Pancreas (tissue), 10 donors: ENCODE measurements at places on chromosomes 7 and 10. TPM values are rescaled to one million over a fixed set of nuclear protein-coding genes. Genes with fewer than 3 reads are reported as not detected.

DNA sequence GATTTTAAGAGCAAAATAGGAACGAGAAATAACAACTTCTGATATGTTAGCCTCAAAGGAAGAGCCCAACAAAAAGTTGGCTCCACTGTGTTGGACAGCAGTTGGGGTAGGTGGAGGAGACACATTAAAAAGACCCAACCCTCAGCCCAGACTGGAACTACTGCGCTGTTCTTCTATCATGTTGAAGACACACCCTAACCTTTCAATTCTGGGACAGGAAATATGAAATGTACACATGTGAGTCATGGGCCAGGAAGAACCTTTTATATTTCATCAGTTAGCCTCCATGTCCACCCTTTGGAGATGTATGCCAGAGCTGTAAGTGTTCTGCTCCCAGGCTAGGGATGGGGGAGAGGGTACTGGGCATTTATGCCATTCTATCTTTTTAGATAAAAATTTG lies 22.1 kb downstream of the CLDN12 start:
- H3K4me1 ChIP-seq: no peaks in the 10 kb centered on the region
- no peak for DNase-seq
- no peak overlapping the region for H3K4me3 ChIP-seq

DNA sequence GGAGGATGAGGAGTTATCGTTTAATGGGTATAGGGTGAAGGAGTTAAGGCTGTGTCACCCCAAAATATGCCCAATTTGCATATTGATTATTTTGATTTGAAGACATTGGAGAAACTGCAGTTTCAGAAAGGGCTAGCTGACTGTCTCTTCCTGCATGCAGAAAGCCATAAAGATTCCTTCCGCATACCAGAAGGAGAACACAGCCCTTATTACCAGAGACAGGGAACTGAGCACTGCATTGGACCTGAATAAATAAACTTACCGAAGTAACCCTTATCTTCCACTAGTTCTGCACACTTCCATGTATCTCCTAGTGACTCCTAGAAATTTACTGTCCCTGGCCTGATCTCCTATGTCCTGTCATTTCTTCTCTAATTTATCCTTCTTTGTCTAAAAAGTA lies 821.9 kb upstream of the AUTS2 start:
- DNase-seq: no peak
- H3K27ac ChIP-seq: no peak overlapping the region
- no peaks in the 10 kb centered on the region for H3K27me3 ChIP-seq

DNA sequence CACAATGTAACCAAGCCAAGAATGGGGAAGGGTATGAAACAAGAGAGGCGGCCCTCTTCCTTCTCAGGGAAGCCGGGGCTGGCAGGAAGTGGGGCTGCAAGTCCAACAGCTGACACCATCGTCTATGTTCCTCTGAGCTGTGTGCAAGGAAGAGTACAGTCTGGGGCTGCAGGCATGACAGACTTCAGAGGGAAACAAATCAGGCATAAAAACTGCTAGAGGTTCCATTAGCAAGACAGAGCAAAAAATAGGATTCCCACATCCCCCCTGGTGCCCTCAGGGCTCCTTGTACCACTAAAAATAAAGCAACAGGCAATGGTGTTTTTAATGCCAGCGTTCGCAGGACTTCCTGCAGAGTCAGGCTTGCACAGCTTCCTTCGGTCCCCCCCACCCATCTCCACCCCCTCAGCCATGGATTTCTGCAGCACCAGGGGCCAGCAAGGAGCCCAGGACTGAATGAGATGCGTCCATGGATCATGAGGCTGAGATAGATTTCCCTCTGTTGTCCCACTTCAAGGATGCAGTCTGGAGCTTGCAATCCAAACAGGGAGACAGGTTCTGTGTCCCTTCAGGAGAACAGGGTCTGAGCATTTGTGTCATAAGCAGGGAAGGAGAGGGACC lies 34.6 kb downstream of the KCNMA1 start:
- no peak for DNase-seq
- H3K27me3 ChIP-seq: no peaks in the 10 kb centered on the region
- H3K4me3 ChIP-seq: no peak overlapping the region
- H3K36me3 ChIP-seq: no peaks in the 10 kb centered on the region

GRCh38 chr10:34651416-34652195 lies 163.5 kb downstream of the PARD3 start:
- DNase-seq: no peak
- H3K27me3 ChIP-seq: no peaks in the 10 kb centered on the region
- H3K4me1 ChIP-seq: peaks cover 16% of the 10 kb centered on the region
- H3K36me3 ChIP-seq: no peaks in the 10 kb centered on the region
- H3K27ac ChIP-seq: no peak overlapping the region

GRCh38 chr10:51301644-51302043 lies 227.4 kb downstream of the PRKG1 start:
- H3K27ac ChIP-seq: no peak overlapping the region
- no peaks in the 10 kb centered on the region for H3K27me3 ChIP-seq
- no peaks in the 10 kb centered on the region for H3K36me3 ChIP-seq
- DNase-seq: no peak

GRCh38 chr7:34333925-34334324 lies 324.1 kb upstream of the NPSR1 start:
- DNase-seq: no peak
- no peaks in the 10 kb centered on the region for H3K27me3 ChIP-seq
- H3K4me1 ChIP-seq: no peaks in the 10 kb centered on the region
- no peak overlapping the region for H3K27ac ChIP-seq

DNA sequence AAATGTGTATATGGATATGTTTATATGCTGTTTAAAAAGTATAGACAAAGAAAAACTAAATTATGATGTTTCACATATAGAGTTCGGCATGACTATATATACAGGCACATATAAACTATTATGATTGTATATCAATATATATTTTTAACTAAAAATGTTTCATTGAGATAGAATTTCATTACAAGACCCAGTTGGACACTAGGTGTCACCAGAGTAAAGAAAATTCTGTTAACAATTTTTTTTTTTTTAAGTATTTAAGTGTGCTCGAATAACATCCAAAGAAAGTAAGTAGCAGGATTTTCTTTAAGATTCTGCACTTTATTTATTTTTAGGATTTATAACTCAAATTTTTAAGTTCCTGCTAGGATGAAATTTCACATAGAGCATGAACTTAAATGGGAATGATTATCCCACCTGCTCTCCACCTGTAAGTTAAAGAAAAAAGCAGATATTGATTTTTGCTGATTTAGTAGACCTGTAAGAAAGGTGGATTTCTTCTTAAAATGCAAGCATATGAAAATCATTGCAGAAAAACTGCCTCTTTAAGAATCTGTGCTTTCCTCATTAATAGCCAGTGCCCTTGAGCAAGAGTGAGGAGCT lies 961.5 kb downstream of the PCDH15 start:
- H3K27ac ChIP-seq: no peak overlapping the region
- H3K36me3 ChIP-seq: no peaks in the 10 kb centered on the region
- no peaks in the 10 kb centered on the region for H3K27me3 ChIP-seq
- H3K4me3 ChIP-seq: no peak overlapping the region

GRCh38 chr10:18020523-18020922 lies 68.8 kb downstream of the SLC39A12 start:
- H3K36me3 ChIP-seq: no peaks in the 10 kb centered on the region
- no peaks in the 10 kb centered on the region for H3K4me1 ChIP-seq
- no peak overlapping the region for H3K27ac ChIP-seq
- H3K4me3 ChIP-seq: no peak overlapping the region

DNA sequence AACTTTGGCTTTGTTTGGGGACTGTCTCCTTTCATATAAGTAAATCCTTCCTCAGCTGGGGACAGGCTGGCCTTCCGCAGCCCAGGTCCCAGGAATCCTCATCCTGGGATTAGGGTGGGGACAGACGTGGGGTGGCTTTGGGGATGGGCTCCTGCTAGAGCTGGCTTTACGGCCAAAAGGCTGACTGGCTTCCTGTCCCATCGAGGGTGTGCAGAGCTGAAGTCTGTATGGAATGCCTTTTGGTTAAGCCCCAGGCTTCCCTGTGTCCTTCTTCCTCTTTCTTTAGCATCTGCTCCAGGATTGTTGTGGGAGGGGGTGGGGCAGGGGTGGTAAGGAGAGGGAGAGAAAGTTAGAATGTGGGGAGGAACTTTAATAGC lies 59.4 kb upstream of the AQP1 start:
- H3K27me3 ChIP-seq: no peaks in the 10 kb centered on the region
- no peaks in the 10 kb centered on the region for H3K36me3 ChIP-seq
- no peak overlapping the region for H3K4me3 ChIP-seq
- H3K27ac ChIP-seq: no peak overlapping the region
- DNase-seq: no peak
- no peaks in the 10 kb centered on the region for H3K4me1 ChIP-seq

GNGT1 gene
- not detected for polyA plus RNA-seq

CALHM3 gene
- polyA plus RNA-seq: 0.11 TPM

LIPK gene
- not detected for polyA plus RNA-seq

ANLN gene
- polyA plus RNA-seq: 0.19 TPM

BTAF1 gene
- polyA plus RNA-seq: 13.5 TPM

KIF11 gene
- polyA plus RNA-seq: 0.19 TPM
